ENCODE measurements at places on chromosomes 2 and 18. TPM values are rescaled to one million over a fixed set of nuclear protein-coding genes. Genes with fewer than 3 reads are reported as not detected.

GRCh38 chr2:100879296-100879695, 59.4 kb downstream of the NPAS2 start:
- DNase-seq = no peak

- DNase-seq = peak; percentile 6
Measured at GRCh38 chr18:23580677-23581367, 5.5 kb downstream of the NPC1 start.

DNA sequence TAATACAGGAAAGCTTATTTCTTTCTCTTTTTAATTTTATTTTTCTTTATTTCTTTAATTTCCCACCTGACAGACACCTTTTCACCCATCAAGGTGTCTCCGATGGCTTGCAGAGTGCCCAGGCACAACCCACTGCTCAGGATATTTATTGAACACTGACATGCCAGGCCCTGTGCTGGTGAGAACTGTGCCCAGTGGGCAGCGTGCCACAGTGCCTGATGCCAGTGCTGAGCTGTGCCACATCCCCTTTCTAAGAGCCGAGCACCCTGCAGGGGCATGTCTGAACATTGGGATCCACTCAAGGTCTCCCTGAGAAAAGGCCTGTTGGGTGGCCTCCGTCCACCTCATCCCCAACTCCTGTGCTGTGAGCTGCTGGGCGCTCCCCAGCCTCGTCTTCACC, 158.6 kb upstream of the RAB6C start:
- DNase-seq = no peak

Gene NT5C1B
- total RNA-seq = not detected

GRCh38 chr2:194004590-194005206, 1652.3 kb upstream of the SLC39A10 start:
- no peak for DNase-seq

Gene TRIM43
- total RNA-seq = not detected

DNA sequence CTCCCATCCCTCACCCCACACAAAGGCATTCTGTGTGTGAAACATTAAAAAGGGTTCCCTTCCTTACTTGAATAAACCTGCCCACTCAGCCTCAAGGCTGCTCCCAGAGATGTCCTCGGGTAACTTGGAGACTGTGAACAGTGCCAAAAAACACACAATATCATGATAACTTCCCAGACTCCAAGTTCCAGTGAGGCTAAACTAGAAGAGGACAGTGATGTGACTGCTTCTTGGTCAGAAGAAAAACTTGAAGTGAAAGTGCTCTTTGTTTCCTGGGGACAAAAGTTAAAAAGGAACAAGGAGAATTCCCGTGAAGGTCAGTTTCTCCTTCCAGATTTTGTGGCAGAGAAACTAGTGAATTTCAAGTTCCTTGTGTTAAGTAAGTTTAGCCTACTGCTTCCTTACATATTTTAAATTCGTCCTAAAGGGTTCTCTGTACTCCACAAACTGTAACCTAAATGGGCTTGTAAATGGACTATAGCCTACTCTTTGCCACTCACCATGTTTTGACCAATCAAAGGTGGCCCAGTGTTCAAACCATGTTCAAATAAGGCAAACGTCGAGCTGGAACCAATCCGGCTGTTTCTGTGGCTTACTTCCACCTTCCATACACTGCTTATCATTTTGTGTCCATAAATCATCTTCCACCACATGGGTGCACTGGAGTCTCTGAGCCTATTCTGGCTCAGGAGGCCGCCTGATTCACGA, 20.4 kb downstream of the TPRKB start:
- DNase-seq = no peak

DNA sequence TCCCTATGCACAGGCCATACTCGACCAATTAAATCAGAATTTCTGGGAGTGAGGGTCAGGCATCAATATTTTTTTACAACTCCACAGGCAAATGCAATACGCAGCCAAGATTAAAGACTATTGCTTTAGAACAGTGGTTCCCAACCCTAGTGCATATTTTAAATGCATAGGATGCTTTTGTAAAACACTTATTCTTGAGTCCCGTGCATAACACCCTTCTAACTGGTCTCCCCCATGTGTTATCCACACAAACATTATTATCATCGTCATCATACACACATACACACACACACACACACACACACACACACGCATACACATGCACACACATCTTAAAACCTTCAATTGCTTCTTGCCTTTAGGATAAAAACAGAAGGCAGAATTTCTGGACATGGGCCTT, 145.0 kb upstream of the PELI1 start:
- DNase-seq = no peak

DNA sequence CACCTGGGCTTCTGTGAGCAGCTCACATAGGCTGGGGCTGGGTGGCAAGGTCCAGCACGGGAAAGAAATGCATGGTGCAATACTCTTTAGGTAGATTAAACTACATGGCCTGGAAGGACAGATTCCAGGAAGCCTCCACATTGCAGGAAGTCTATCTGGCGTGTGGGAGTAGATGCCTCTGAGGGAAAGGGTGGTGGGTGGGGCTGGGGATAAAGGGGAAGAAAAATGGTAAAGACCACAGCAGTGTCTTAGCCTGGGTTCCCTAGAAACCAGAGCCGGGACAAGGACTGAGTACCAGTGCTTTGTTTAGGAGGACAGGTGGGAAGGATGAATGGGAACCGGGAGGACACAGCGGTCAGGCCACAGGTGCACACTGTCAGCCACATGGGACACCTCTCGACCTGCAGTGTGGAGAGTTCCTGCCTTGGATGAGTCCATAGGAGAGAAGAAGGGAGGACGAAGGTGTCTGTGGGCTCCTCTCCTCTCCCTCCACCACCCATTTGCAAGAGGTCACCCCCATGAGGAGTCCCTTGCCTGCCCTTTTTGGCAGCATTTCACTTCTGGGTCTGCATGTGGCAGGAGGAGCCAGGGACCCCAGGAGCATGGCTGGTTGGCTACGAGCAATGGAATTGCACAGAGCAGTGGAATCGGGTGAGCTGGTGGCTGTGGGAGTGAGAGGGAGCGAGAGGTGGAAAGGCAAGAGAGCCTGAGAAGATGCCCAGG, 91.5 kb upstream of the HS6ST1 start:
- no peak for DNase-seq

DNA sequence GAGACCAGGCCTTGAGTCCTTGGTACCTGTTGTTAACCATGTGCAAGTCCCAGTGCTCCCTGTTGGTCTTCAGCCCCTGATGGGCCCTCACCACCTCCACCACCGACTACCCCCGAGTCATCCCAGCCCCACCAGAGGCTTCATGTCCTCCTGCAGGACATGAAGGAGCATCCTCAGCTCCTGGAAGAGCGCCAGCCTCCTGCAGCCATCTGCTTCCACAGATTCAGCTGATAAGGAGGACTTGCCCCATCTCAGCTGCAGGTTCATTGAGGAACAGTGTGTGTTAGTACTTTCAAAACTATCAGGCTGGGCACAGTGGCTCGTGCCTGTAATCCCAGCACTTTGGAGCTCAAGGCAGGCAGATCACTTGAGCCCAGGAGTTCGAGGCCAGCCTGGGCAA, 151.9 kb downstream of the ATP9B start:
- no peak for DNase-seq

Gene DAPL1
- total RNA-seq = not detected

Gene DDX18
- total RNA-seq = 59.8 TPM

DNA sequence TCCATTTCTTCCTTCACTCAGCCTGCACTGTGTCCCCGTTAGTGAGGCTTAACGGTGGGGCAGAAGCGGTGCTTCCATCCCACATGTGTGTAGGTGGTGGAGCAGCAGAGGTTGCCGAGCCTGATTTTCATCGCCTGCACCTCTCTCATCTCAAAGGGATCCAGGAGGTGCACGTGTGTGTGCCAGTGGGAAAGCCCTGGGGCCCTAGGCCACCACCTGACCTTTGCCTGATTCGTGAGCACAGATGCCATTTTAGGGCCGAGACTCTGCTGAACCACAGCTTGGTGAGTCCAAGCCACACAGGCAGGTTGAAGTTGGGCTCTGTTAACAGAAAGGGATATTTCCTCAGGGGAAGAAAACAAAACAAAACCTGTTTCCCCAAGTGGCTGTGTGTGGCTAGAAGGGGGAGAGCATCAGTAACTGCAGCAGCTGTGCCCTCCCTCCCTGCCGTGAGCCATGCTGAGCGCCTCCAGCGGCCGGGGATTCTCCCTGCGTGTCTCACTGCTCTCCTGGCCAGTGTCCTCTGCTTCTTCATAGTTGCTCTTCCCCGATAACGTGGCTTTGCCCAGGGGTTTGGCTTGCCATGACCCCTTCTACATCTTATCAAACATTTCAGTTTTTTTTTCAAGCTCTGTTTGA, 81.5 kb downstream of the MAPRE2 start:
- no peak for DNase-seq

DNA sequence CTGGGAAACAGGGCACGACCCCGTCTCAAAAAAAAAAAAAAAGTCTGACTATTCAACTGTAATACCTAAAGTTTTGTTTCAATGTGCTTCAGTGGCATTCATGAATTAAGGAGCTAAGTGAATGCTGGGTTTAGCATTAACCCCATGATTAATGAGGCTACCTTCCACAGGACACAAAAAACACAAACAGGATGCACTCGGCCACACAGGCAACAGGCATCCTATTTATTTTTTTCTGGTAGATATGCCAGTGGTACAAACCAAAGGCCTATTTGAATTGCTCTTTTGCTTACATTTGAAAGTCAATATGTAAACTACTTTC, 48.3 kb downstream of the CDH2 start:
- no peak for DNase-seq

DNA sequence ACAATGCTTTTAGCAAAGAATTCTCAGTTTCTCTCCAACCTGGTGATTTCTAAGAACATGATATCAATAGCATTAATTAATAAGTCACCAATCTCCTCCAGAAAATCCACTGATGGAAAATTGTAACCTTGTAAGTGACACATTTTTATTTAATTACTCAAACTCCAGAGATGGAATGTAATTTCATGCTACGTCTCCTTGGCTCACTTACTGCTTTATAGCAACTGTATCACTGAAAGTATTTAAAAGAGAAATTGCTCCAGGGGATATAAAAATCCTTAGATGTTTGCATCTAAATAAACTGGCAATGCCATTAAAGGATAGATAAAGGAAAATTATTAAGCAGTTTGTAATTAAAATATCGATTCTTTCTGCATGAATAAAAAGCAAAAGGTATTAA, 325.4 kb downstream of the TSN start:
- DNase-seq = no peak

DNA sequence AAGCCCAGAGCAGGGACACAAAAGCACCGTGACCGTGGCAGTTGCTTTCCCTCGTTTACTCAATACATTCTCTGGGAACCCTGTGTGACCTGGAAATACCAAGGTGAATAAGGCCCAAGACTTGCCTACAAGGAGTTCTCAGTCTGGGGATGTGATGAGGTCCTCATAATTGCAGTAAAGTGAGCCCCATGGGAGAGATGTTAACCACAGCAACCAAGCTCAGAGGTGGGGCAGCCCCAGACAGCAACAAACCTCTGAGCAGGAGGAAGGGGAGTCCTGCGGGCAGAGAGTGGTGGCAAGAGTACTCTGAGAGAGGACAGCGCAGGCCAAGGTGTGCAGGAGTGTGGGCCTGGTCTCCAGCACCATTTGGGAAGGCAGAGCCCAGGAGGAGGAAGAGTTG, 91.6 kb downstream of the TTC32 start:
- no peak for DNase-seq

Gene SRD5A2
- not detected for total RNA-seq

GRCh38 chr2:9250091-9250490, 43.5 kb downstream of the ASAP2 start:
- no peak for DNase-seq

GRCh38 chr2:106105151-106105922, 88.8 kb downstream of the UXS1 start:
- no peak for DNase-seq
